ENCODE measurements at places on chromosomes 3 and 15.

DNA sequence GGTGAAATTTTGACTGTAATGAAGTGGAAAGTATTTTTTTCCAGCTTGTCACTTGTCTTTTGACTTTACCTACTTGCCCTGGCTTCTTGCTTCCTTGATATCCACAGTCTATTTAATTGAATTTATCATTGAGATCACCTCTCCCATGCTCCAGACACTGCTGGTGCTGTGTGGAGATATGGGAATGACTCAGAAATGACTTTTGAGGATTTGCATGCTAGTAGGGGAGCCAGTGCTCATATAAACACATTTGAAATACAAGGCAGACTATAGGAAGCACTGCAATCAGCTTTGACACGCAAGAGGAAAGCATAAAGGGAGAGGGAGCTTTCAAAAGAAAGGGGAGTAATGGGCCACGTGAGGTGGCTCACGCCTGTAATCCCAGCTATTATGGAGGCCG is 7.3 kb upstream of the TRPM1 start:
- no peak for ATAC-seq

GRCh38 chr3:143754090-143754489 is 94.2 kb downstream of the SLC9A9 start:
- no peak for ATAC-seq

GRCh38 chr3:58537412-58538301 is 667 bp upstream of the ACOX2 start:
- peak; percentile 71 for ATAC-seq

- ATAC-seq, result no peak
These were observed 269.2 kb downstream of the THRB start for GRCh38 chr3:24225385-24225950.

DNA sequence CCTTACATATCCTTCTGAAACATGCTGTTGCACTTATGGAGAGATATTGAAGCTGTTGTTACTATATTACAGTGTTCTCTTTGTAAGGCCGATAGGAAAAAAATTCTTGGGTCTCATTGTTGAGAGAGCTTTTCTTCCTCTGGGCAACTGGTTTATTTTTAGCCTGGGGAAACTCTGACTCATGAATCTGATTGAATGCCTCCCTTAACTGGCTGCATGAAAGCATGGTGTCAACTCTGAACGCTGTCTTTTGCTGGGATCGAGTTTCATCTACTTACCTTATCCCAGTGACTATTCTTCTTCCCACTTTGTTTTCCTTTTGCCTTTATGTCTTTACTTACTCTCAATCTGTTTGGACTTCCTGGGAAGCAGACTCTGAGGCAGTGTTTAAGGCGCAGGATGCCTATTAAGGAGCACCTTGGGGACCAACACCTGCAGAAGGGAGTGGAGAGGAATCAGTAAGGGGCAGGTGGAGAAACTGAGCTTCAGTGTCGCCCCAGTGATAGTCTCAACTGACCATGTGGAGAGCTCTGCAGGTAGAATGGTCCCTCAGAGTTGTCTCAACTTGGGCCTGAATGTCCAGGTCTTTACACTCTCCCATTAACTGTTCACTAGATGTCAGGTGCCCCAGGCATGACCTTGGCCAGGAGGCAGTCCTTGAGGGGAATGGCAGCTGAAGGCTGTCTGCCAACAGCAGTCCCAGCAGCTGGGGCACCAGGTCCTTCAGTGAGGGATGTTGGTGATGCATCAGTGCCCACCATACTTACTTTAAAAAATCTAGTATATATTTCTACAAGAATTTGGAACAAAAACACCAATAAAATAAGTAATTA is 88.9 kb upstream of the CCNL1 start:
- ATAC-seq, result no peak

DNA sequence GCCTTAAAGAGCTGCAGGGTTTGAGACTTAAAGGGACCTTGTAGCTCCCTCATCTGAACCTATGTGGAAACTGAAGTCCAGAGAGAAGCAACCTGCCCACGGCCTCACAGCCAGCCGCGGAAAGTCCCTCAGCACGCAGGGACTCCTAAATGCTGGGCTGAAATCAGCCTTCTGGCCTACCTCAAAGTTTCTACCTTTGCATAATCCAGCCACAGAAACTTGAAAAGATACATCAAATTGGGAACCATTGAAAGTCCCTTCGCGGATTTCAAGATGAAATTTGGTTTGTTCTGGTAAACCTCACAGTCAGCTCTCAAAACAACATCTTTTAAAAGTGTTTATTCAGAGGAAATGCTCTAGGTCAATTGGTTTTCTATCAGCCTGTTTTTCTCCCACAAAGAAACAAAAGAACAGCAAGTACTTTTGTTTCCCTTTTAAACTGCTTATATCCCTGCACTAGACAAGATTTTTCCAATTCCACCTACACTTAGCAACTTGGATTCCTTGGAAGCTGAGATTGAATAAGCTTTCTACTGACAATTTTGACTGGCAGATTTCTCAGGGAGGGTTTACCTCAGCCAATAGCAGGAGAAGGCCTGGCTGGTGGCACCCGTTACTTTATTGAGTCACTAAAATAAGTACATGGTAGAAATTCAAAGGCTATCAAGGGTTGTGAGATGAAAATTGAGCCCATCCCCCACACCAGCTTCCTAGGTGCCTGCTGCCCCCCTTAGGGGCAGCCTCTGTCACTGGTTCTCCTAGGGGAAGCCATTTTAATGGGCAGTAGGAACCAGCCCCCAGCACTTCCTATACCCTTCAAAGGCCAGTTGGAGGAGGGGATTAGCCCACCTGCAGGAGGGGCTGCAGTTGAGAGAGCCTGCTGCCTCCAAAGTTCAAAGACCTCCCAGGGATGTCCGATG is 171.2 kb downstream of the ADAMTS17 start:
- no peak for ATAC-seq

- ATAC-seq, result peak; percentile 68
These were observed at the start of gene LRRN1 for GRCh38 chr3:3799173-3800079. Gene LRRN1, plus strand, starts transcription at chr3:3799431. Its CDS starts 45,211 bp downstream, at chr3:3844642.

GRCh38 chr15:29364426-29365078 is 94.9 kb upstream of the NSMCE3 start:
- no peak for ATAC-seq

DNA sequence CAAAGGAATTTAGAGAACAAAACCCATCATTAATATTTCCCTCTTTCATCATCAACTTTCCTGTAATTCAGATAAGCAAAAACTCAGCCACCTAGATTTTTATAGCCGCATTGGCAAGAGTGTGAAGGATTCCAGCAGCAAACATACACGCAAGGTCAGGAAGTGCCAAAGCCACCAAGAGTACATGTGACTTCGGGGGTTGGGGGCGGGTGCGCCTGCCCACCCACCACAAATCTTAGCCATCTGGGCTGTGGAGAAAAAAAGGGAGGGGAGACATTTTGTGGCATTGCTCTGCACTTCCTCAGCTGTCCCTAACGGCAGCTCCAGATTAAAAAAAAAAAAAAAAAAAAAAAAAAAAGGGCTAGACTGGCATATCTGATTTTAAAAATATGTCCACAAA is 148.4 kb downstream of the TNIK start:
- no peak for ATAC-seq

- no peak for ATAC-seq
These were observed 15.9 kb upstream of the HRH1 start for GRCh38 chr3:11138371-11138770.

GRCh38 chr3:50167841-50168209 is 12.7 kb downstream of the SEMA3F start:
- ATAC-seq, result no peak

- ATAC-seq, result no peak
These were observed 7.2 kb downstream of the COX17 start for GRCh38 chr3:119669906-119670570.

DNA sequence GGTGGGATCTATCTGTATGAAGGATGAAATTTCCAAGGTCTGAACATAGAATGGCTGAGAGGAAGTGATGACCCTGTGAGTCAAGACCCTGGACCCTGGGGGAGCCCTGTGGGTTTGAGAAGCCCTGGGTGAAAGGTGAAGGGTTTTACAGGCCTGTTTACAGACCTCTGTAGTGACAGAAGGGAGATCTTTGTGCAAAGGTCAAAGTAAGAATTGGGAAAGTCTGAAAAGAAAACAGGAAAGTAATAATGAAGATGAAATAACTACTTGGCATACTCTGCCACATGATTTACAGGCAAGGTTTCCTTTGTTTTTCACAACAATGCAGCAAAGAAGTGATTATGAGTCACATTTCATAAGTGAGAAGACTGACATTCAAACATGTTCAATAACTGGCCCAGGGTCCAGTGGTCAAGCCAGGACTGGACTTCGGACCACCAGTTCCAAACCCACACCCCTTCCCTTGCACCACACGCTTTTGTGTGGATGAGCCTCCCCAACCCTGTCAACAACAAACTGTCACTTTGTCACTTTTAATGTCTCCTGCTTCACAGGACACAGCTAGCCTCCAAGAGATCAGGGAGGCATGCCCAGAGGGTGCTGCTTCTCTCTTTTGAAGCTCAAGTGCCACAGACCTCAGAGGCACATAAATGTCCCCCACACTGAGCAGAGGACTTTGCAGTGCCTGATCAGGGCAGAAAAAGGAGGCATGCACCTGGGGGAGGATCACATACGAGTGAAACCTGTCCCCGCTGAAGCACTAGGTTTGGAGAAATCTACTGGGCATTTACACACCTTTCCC is 21.5 kb downstream of the CD86 start:
- no peak for ATAC-seq

- no peak for ATAC-seq
These were observed 41.8 kb downstream of the CBLB start for GRCh38 chr3:105826778-105827634.

DNA sequence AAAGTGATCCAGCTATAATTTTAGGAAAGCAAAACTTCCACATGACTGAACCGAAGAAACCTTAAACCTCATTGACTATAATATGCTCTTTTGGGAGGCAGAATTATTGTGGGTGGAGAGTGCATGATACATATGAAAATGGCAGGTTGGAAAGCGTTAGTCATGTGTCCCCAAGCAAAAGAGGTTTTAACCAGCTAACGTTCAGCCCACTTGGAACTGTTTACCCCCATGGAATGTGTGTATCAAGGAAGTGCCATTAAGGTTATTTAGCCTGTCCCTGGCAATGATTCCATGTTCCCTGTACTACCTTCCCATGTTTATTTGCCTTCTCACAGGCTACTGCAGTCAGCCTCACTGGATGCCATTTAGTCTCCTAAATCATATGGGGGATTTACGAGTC is 44.1 kb upstream of the LRRC58 start:
- ATAC-seq, result no peak

GRCh38 chr3:162295323-162295983 is 798.8 kb downstream of the OTOL1 start:
- ATAC-seq, result no peak

GRCh38 chr3:179067839-179068238 is 3.8 kb downstream of the ZMAT3 start:
- ATAC-seq, result no peak

GRCh38 chr3:72299321-72299802 is 514.4 kb upstream of the PROK2 start:
- ATAC-seq, result peak; percentile 57

- no peak for ATAC-seq
These were observed 166.0 kb downstream of the DPH6 start for GRCh38 chr15:35379972-35380371.

- no peak for ATAC-seq
These were observed 65.6 kb downstream of the SPSB4 start for GRCh38 chr3:141116721-141117120.

GRCh38 chr3:171845481-171846284 is 2.5 kb downstream of the TMEM212 start:
- ATAC-seq, result no peak

GRCh38 chr3:113170771-113171170 is 40.6 kb upstream of the BOC start:
- ATAC-seq, result no peak

DNA sequence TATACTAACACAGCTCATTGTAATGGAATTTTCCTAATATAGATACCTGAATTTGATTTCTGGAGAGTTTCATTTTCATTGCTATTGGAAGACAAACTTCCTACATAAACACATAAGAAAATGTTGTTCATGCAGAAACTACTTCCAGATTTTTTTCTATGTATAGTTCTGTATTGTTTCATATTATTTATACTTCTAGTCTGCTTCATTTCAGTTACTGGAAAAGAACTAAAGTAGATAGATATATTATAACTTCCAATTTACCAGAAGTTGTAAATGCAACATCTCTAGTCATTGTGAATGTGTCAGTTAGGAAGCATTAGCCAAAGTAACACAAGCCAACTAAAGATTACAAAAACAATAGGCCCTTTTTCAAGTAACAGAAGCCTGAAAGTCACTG is 147.3 kb upstream of the ZNF385D start:
- no peak for ATAC-seq

DNA sequence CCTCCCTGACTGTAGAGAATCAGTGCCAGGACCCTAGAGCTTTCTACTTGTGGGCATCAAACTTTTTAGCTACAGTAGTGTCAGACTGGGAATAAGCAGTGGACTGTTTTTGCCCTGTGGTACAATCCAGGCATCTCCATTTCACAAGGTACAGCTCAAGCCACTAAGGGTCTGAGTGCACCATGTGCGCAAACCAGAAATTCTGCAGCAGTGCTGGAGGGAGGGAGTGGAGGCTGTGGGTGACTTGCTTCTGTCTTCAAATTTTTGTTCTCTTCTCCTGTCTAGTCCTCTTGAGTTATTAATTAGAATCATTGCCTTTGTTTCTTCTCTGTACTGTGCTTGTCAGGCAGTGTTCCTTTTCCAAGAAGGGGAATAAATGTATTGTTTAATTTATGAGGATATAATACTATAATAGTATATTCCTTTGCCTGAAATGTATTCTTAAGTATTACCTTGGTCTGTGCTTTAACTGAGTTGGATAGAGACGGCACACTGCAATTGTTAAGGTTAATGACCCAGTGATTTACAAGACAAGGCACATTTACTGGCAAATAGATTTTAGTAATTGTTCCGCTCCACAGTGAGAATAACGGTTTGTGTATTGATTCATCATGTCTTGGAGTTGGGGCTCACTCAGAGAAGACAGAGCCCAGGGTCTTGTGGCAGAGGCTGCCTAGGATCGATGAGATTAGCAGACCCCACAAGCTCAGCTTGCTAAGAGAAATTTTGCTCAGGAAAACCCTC is 390.6 kb upstream of the CFAP20DC start:
- ATAC-seq, result no peak

DNA sequence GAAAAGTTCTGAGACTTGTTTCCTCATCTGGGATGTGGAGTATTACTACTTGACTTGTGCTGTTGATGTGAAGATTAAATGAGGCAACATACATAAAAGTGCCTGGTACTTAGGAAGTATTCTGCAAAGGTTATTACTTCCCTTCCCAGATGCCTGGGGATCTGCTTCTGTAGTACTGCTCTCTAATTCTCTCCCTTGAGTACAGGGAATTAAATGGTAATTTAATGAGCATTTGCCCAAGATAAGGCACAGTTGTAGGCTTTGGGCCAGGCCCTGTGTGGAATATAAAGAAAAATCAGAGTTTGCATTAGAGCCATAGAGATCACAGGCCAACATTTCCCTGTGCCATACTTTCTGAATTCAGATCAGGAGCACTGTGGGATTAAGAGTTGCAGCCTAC is 84.4 kb downstream of the LARS2 start:
- ATAC-seq, result no peak

GRCh38 chr3:141454906-141455602 is 31.8 kb upstream of the RASA2 start:
- ATAC-seq, result peak; percentile 73

DNA sequence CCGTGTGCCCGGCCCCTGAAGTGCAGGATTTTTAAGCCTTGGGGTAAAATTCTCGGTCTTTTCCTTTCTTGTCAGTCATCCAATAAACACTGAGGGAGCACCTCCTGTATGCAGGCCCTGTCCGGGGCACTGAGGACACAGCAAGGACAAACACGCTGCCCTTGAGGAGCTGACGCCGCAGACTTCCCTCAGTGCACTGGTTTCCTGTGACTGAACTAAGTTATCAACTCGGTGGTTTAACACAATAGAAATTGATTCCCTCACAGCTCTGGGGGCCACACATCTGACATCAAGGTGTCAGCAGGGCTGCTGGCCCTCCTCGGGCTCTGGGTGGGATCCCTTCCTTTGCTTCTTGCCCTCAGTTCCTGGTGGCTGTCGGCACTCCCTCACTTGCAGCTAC is 65.1 kb downstream of the ZNF445 start:
- no peak for ATAC-seq

Data from esophagus mucosa (tissue), 1 donor.